T follicular helper cell (primary cell): ENCODE measurements at places on chromosomes 6 and 20.

DNA sequence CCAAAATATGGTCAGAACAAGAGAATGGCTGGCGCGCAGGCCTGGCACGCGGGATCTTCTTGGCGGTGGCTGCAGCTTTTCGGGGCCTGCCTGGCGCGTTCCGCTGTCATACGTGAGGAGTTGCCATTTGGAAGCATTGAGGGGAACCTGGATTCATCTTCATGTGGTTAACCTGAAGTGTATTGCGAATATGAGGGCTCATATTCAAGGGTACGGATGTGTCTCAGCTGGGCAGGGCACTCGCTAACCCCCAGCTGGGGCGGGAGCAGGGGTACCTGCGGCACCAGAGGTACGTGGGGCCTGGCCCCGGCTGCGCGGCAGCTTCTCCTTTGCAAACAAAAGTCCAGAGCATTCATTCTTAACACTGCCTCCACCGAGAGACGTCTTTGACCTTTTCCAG is 605.6 kb downstream of the QKI start:
- DNase-seq = no peak

DNA sequence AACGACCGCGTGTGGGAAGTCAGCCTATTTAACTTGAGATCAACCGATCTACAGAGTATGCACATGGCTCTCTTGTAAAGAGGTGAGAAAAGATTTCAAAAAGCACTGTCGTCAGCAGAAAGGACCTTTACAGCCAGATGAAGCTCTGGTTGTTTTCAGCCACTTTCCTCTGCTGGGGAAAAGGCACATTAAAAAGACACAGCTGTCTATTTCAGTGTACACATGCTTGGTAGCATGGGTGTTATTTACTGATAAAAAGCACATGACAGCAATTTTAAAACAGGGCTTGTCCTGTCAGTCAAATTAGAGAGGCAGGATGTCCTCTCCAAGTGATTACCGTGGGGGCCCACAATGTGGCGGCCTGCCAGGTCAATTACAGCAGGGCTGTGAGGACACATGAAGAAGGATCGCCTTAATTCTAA is 188.9 kb downstream of the PRKN start:
- no peak for DNase-seq

DNA sequence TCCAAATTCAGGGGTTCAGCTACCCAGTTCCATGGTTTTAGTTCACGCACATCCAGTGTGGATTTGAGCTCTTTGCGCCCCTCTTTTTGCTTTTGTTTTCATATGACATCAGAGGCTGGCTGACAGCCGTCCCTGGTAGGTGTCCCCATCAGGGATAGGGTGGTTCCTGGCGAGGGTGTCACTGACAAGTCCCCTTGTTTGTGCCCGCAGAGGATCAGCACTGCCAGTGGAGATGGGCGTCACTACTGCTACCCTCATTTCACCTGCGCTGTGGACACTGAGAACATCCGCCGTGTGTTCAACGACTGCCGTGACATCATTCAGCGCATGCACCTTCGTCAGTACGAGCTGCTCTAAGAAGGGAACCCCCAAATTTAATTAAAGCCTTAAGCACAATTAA is 58.0 kb downstream of the GNAS start:
- DNase-seq = no peak

- no peak for DNase-seq
These were observed 608.9 kb downstream of the MAFB start for GRCh38 chr20:40080041-40080652.

DNA sequence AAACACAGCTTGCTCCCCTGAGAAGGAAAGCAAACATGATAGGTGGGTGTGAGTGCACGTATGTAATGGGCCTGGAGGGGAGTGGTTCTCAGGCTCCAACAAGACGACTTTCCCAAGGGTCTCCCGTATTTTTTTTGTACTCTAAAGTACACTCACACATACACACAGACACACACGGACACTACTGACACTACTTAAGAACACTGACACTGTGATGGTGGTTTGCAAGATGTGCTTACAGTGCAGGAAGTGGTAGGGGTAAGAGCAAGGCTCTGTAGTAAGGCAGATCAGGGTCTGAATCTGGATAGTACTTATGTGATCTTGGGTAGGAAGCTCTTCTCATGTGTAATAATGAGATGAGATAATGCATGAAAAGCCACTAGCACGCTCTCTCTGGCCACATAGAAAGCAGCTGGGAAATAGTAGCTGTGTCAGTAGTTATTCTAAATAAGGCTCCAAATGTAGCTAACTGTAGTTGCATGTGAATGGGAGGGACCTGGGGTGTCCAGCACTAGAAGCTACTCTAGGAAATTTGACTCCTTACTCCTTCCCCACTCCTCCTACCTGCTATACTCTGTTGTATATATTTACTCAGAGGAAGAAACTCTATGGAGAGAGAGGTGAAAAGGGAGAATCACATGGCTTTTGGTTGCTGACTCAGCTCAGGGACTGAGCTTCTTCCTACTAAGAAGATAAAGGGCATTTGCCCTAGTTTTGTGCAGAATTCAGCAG is 8.4 kb upstream of the ZBTB24 start:
- no peak for DNase-seq

DNA sequence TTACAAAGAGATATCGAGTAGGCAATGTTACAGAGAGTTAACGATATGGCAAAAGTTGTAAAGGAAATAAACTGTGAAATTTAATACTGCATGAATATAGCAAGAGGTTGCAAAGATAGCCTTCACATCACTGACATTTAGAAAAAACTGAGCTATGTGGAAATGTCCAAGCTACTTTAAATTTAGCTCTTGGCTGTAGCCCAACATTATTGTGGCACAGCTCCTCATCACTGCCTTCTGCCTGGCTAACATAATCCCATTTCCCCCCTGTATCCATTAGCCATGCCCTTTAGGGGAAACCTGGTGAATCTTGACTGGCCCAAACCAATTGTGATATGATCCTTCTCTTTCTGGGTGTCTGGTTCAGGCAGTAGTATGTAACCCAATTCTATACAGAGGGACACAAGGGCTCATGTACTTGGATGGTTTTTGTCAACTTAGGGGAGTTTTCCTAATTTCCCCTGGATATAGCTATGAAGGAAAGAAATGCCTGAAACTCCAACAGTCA is 115.4 kb downstream of the PFDN4 start:
- no peak for DNase-seq

GRCh38 chr20:15986690-15987089 is 586.6 kb downstream of the KIF16B start:
- DNase-seq = no peak

- DNase-seq = no peak
These were observed 2.0 kb upstream of the MYLIP start for GRCh38 chr6:16126861-16127260.

DNA sequence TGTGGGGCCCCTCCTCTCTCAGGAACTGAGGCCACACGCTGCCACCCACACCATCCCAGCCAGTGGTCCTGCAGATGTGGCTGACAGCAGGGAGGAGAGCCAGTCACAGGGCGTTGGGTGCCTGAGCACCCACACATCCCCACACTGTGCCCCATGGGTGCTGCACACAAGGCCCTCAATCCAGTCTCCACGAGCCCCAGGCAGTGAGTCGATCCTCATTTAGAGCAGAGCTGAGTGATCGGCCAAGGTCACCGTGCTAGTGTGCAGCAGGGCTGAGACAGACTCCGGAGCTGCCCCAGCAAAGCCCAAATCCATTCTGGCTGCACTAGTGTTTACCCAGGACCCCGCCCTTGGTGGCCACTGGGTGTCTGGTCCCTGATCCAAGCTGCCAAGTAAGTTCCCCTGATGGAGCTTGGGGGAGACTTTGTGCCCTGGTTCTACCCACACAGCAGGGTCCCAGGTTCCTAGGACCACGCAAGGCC is 9.0 kb downstream of the C20orf203 start:
- no peak for DNase-seq

- no peak for DNase-seq
These were observed 348.9 kb upstream of the KCNQ5 start for GRCh38 chr6:72272958-72273357.
